ENCODE measurements at places on chromosomes 5 and 9.

- no peak for DNase-seq
Observed at GRCh38 chr5:91024206-91024605, 358.9 kb downstream of the ARRDC3 start.

DNA sequence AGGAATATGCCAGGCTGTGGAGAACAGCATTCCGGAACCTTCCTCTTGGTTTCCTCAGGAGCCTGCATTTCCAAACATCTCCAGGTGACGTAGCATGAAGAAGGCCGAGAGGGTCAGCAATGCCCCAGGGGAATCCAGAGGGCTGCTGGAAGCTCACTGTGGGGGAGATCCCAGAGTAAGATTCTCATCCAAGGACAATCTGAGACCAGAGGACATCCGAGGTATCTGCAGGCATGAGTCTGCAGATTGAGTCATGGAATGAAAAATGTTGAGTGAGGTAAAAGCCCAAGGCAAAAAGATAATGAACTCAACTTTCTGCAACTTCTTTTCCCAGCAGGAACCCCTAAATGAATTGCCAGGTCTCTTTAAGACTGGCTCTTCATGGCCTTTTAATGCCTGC, 73.5 kb downstream of the KIF4B start:
- no peak for DNase-seq

GRCh38 chr9:83006378-83006777, 56.6 kb downstream of the RASEF start:
- DNase-seq, result no peak

DNA sequence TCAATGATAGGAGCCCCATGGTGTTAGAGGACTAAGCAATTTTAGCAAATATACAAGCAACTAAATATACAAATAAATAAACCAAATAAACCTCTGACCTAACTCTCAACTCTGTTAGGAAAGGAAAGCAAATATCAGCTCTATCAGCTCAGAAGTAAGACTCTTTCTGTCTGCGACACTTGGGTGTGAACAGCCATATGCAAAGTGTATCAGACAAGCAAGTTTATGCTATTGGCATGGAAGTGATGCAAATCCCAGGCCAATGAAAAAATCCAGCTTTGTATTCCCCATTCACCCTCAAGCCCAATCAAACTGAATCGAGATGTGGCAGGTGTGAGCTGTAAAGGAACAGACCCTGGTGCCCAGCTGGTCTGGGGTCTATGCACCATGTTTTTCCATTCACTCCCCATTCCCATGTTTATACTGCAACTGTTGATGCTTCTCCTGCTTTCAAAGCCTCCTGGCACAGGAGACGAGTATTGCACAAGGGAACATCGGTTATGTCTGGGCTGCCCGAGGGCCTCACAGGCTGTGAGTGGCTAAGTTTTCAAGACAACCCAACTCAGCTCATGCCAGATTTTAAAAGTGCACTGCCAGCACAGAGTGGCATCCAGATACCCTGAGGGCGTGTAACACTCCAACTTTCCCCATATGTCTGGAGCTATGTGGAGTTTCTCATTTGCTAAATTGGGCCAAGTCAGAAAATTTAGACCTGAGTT, 73.1 kb downstream of the FEM1C start:
- no peak for DNase-seq

All from activated CD4-positive, alpha-beta T cell treated with anti-CD3 and anti-CD28 coated beads, Interleukin-2, amount 50 U/mL, for 4 hours (primary cell).